ENCODE measurements at places on chromosomes 1 and 21. TPM values are rescaled to one million over a fixed set of nuclear protein-coding genes. Genes with fewer than 3 reads are reported as not detected.
A peak's percentile ranks its signal among the peaks of the same experiment; 100 is the strongest.

DNA sequence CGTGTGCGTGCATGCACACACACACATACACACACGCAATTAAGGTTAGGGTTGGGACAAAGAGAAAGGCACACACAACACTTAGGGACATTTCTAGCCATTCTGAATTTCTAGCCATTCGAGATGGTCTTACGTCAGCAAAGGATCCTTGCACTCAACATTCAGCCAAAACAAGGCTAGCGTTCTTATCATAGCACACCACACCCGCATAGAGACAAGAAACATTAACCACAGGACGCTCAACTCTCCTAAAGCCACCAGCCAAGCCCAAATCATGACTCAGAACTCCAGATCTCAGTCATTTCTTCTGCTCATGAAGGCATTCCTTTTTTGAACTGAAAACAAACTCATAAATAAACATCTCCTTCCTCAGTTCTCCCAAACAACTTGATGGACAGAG is 106.8 kb downstream of the LMO4 start:
- no peak for DNase-seq

GRCh38 chr21:17988102-17988437 is 168.9 kb upstream of the C21orf91 start:
- no peak for DNase-seq

DYNLT5 gene
- 4.0 TPM for total RNA-seq

DNA sequence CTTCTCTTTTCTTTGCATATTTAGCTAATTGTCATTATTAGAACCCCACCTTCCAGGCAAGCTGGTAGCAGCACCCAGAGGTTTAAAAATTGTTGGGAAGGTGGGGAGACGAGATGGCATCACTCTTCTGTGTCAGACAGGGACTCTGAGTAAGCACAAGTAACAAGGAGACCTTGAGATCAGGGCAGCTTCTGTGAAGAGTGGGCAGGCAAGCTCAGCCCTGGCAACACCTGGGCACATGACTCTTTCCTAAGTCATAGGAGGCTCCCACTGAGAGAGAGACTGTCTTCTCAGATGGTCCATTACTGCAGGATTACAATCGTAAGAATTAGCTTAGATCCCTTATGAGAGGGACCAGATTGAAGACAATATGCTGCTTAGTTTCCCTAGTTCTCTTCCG is 183.5 kb downstream of the BRINP2 start:
- DNase-seq: no peak

DNA sequence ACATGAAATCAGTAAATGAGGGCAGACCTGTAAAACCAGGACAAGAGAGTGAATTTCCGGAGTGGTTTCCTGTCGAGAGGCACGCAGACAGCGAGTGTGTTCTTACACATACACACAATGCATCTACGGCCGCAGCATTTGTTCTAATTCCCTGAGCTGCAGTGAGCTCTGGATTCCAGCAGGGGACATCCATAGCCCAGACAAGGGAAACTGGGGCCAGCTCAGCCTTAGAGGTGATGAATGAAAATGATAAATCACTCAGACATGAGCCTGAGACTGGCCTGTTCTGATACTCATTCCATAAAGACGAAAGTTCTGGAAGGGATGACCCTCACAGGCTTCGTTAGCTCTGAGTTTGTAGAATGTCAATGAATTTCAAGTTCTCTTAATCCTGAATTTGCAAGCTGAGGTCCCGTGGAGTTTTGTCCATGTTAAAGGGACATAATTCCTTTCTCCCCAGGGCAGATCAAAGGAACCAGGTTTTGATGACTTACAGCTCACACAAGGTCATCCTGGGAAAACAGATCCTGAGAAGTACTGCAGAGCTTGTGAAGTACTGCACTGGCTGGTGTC is 207.9 kb upstream of the C1orf87 start:
- no peak for DNase-seq

DNA sequence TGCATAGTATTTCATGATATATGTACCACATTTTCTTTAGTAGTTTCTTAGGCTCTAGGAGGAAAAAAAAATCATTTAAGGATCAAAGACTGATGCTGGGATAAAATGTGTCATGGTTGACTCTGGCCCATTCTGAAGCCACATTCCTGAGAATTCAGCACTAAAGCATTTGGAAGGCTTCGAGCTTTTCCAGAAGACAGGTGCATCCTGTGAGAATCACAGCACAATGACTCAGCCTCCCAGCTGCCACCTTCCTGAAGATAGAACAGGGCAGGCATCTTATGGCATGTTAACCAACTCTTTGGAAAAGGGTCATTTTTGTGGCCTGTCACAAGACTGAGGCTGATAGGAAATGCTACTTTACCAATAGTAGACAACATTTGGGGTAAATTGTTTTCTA is 359.9 kb downstream of the PCP4 start:
- no peak for DNase-seq

GRCh38 chr1:47849591-47850261 is 147.5 kb downstream of the TRABD2B start:
- DNase-seq: no peak

DNA sequence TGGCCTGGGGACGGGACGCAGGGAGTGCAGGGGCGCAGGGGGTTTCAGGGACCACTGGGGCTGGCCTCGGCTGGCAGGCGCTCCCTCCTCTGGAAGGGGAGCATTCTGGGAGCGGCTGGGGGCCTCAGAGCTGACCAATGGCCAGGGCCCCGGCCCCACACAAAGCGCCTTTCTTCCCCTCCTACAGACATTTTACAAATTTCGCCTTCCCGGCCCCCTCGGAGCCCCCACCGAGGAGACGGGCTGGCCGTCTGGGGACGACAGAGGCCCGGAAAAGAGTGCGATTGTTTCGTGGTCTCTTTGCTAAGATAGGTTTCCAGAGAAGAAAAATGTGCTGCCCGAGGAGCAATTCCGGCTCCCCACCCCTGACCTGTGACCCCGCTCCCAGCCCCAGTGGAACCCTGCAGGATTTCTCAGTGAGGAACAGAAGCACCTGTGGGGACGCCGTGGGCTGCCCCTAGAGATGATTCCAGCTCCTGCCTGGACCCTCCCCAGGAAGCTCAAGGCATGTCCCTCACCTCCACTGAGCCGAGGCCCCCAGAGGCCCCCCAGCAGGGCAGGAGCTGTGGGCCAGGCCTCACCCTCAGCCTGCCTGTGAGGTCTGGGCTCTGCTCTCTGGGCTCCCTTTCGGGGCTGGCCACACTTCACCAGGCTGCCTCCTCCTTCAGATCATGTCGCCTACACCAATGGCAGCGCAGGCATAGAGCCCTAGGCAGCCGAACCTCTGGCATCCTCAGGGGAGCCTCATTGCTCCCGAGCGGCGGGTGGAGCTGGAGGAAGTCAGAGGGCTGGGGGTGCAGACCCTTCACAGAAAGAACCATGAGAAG is 15.0 kb upstream of the PLEKHG5 start:
- DNase-seq: peak; percentile 73

DNA sequence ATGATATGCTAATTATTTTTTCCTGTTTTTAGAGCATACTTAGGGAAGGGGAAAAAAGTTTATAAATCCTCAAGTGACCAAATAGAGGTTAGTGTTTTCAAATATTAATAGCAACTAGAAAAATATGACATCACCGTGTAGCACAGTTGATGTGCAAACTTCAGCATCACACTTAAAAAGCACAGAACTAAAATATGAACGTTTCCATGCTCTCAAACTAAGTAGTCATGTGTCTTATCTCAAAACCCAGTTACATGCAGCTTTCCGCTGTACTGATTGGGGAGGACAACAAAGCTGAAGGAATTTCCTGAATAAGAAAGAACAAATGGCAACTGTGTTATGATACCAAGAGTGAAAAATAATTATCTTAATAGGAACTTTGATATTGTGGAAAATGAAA is 903.7 kb downstream of the ADGRL2 start:
- no peak for DNase-seq

DNA sequence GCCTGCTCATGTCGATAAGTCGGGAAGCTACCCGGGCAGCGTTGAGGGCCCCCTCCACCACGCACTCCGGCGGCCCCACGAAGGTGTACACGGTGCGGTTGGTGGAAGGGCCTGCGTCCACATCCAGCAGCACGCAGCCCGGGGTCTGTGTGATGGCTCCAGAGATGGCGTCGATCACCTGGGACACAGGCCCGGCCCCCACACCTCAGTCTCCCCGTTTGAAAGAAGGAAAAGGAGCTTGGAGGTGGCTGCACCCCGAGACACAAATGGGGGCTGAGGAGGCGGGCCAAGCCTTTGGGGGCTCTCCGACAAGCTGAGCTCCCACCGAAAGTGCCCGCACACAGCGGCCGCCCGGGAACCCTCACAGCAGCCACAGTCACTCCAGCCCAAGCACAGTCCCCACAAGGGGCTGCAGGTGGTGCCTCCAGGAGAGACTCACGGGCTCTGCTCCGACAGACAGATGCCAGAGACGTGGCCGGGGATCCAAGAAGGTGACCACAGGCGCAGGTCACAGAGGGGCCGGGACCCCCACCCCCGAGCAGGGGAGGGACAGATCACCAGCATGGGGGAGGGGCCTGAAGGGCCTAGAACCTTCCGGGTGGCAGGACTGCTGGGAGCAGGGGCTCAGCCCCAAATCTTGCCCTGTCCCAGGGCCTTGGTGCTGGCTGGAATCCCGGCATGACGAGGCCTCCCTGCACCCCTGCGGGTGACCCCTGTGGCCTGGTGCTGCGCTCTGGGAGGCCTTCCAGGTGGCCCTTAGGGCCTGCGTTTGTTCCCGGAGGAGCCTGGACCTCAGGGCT is 1.0 kb downstream of the FTCD start:
- peak; percentile 58 for DNase-seq

Data from cardiac septum (tissue), 1 donor.